ENCODE measurements at places on chromosomes 13 and 19.

DNA sequence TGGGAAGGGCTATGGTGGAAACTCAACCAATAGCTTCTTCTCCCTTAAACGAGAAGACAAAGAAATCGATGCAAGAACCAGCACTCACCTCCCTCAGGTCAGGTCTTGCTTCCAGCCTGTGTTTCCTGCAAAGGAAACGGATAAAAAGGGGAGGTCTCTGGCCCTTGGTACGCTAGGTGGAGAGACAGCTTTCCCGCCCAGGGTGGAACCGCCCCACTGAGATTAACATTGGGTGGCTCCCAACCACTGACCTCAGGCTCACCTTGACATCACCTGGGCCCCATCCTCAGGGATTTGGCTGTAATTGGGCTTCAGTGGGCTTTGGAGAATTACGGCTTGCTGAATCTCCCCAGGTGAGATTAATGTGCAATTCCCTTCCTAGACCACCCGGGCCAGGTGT lies at the start of gene NLRP7:
NLRP7 (minus strand) TSS at position 150 of the 400 bp plus-strand sequence.
- no peak for DNase-seq

GRCh38 chr19:47230054-47230920 lies 712 bp downstream of the BBC3 start:
- DNase-seq = no peak

DNA sequence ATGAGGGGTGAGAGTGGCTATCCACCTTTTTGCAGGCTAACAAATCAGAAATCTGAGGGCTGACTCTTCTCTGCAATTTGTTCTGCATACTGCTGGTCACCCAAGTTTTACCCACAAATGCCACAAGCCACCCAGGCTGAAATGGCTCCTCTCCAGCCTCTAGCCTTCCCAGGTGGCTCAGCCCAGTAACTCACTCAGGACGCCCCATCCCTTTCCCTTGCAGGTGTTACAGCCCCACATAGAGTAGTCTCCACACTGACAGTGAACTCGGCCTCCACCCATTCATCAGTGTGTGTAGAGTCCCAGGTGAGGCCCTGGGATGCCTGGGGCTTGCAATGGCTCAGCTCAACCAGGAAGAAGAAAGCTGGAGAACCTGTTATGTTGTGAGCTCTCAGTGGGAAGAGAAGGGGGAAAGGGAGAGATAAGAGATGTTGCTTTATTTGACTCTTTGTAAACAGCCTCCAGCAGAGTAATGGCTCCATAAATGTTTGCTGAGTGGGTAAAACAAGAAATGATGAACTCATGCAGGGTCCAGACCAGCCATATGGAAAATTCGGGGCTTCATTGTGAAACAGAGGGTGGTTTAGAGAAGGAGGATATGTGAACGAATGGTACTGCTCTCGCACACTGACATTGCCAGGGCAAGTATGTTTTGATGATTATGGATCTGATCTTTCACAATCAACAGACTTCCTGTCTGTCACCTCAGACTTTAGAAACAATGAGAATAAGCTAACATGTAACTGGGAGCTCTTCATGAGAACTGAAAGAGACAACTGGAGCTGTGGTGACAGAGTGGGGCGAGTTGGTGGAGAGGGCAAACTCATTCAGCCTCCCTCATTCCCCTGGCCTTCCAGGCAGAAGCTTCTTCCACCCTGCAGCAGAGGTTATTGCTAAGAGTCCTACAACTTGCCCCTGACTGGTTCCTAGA lies 74.2 kb upstream of the RFC3 start:
- DNase-seq = no peak

DNA sequence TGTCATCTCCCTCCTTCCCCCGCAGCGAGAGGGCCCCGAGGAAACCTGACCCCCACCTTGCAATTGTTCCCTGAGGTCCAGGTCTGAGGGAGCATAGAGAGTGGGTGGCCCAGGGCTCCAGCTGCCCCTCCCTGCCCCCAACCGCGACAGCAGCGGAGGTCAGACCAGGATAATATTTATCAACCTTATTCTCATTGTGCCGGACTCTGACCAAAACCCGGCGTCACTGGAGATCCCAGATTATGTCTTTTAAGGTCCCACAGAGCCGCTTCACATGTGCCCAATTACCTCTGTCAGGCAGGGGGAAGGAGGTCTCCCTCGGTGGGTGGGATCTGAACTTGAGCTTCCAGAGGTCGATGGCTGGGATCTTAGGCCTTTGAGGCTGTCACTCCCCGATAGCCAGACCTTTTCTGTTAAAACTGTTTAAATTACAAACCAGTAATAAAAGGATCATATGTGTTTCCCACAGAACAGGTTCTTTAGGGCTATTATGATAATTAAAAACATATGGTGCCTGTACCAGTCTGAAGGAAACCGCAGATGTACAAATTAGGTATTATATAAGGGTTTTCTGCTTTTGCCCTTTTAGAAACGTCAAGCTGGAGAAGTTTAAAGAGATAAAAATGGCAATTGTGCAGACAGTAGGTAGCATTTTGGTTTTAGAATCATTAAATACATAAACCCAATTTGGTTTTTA lies 195.5 kb downstream of the ZNF536 start:
- no peak for DNase-seq

Data from GM12892 (cell line).